ENCODE measurements at places on chromosomes 3 and 15.

- no peak for DNase-seq
Measured at GRCh38 chr15:35690698-35691116, 144.7 kb upstream of the DPH6 start.

DNA sequence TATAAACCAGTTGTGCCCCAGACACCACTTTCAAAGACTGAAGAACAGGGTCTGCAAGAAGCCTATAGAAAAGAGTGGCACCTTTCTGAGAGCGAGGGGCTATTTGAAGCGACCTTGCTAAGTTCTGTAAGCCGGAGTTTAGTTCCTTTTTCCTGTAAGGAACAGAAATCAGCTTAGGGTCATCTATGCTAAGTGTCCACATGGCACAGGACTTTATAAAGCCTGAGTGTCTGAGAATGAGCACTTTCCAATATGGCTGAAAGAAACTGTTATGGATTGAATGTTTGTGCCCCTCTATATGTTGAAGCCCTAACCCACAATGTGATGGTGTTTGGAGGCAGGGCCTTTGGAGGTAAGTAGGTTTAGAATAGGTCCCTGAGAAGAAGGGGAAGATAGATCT lies 4.0 kb upstream of the A4GNT start:
- no peak for DNase-seq

DNA sequence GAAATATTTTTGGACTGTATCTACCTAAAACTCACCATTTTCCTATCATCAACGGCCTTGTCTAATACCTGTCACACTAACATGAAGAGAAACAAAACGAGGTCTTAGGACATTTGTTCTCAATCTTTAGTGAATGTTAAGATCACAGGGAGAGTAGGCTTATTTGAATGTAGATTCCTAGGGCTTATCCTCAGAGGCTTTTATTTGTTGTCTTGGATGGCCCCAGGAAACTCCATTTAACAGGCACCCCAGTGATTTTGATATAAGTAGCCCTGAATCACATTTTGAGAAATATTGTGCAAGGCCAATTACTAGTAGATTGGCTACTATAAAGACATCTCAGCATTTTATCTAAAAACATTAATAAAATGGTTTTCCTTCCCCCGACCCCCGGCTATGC lies 367.4 kb downstream of the GAP43 start:
- no peak for DNase-seq

DNA sequence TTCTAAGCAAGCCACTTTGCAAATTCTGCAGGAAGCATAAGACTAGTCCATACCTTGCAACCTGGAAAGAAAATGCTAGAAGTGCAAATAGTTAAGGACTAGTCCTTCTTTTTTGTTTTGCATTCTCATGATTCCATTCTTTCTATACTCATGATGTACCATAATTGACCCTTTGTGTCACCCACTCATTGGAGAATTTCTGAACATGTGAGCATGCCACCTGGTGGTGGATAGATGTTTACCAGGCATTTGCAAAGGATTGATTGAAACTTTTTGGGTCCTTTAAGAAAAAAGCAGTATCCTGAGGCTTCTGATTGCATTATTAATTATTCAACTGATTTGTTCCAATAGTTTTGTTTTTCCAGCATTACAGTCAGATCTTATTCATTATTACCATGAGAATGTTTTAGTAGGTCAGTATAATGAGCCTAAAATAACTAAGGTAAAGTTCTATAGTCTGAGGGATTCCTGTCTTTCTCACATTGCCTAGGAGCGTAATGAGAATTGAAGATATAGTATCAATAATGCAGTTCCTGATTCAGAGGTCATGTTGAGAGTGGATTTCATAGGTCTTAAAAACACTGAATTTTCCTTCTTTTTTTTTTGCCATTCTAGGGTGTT lies 20.2 kb upstream of the DIPK2A start:
- DNase-seq, result peak; percentile 9

GRCh38 chr3:97821287-97821773 lies 481 bp upstream of the CRYBG3 start:
- DNase-seq, result peak; percentile 46

- no peak for DNase-seq
Measured at GRCh38 chr15:70220490-70221096, 122.9 kb upstream of the TLE3 start.

DNA sequence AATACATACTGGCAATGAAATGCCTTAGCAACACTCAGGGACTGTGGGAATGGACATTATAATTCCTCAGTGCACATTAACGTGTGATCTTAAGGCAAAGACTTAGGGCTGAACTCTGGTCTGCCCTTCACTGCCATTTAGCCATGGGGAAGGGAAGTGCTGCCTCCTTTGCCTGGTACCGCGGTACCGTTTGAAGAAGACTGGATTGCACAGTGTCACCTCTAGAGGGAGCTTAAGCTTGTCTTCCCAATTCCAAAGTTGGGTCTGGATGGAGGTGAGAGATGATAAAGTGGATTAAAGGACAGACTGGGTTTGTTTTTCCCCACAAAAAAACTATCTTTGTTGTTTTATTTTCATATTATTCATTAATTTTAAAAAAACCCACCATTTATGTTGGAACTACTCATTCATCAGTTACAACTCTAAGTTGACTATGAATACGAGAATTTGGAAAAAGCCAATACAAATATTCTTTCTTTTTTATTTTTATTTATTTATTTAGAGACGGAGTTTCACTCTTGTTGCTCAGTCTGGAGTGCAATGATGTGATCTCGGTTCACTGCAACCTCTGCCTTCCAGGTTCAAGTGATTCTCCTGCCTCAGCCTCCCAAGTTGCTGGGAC lies 60.0 kb upstream of the SYN2 start:
- peak; percentile 67 for DNase-seq

DNA sequence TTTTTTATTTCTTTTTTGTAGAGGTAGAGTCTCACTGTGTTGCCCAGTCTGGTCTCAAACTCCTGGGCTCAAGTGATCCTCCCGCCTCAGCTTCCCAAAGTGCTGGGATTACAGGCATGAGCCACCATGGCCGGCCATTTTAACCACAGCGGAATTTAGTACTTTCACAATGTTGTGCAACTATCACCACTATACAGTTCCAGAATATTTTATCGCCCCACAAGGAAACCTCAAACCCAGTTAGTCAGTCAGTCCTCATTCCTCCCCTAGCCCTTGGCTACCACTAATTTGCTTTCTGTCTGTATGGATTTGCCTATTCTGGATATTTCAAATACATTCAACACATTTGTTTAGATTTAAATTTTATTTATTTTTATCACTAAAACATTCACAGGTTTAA lies 15.5 kb upstream of the HOMER2 start:
- DNase-seq, result no peak

DNA sequence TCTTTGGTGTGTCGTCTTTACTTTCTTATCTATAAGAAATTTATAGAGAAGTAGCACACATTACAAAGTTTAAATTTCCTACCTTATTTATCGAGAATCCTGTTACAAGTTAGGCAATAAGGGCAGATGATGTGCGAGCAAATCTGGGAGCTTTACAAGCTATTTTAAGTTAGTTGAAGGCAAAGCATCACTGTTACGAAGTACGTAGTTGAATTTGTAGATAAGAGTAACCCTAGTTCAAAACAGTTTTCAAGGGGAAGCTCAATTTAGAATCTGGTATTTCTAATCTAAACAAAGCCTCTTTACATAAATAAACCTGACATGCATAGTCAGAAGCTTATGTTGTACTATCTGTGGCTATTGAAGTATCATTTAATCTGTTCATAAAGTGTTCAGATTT lies 8.4 kb downstream of the KBTBD8 start:
- DNase-seq, result no peak

GRCh38 chr3:30225021-30225420 lies 381.4 kb upstream of the TGFBR2 start:
- no peak for DNase-seq

DNA sequence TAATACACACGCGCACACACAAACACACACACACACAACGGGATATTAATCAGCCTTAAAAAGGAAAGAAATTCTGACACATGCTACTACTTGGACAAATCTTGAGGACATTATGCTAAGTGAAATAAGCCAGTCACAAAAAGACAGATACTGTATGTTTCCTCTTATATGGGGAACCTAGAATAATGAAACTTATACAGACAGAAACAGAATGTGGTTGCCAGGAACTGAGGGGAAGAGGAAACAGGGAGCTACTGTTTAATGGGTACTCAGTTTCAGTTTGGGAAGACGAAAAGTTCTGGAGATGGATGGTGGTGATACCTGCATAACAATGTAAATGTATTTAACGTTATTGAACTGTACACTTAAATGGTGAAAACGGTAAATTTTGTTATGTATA lies 20.2 kb downstream of the ICE2 start:
- no peak for DNase-seq

DNA sequence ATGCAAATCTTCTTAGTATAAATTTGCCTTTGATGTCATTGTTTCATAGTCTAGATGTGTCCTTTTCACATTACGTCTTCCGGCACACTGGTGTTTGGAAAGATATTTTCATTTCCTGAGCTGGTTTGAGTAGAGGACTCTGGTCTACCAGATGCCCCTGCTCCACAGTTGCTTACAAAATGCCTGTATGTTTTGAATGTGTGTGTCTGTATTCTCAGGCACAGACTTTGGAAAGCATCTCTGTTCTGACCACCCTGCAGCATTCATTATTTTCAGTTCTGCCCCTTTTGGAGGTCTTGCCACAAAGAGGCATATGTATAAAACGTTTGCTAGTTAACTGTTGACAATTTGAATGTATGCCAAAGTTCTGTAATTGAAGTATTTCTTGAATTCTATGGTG lies 236.0 kb upstream of the GOLIM4 start:
- DNase-seq, result no peak

GRCh38 chr15:37733628-37734027 lies 200.8 kb upstream of the TMCO5A start:
- DNase-seq, result no peak

- peak; percentile 9 for DNase-seq
Measured at GRCh38 chr3:158532099-158532734, 38.8 kb upstream of the MLF1 start.

DNA sequence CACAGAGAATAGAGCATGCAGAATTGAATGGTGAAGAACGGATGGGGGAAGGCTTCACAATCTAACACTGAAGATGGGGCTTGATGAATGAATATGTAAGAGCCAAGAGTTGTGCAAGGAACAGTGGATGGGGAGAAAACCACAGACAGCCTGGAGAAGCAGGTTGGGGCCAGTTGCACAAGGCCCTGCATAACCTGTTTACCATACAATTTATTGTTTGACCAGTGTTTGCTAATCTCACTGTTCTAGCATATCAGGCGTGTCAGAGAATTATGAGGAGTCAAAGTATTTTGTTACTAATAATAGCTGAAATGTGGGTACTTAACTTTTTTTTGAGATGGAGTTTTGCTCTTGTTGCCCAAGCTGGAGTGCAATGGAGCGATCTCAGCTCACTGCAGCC lies 36.4 kb downstream of the LINS1 start:
- no peak for DNase-seq

GRCh38 chr3:187963677-187964385 lies 190.1 kb upstream of the LPP start:
- no peak for DNase-seq

GRCh38 chr3:156859578-156859977 lies 33.4 kb downstream of the LEKR1 start:
- DNase-seq, result no peak

- DNase-seq, result no peak
Measured at GRCh38 chr3:197491923-197492664, 63.7 kb downstream of the BDH1 start.

- no peak for DNase-seq
Measured at GRCh38 chr3:182172534-182172933, 460.8 kb downstream of the SOX2 start.

DNA sequence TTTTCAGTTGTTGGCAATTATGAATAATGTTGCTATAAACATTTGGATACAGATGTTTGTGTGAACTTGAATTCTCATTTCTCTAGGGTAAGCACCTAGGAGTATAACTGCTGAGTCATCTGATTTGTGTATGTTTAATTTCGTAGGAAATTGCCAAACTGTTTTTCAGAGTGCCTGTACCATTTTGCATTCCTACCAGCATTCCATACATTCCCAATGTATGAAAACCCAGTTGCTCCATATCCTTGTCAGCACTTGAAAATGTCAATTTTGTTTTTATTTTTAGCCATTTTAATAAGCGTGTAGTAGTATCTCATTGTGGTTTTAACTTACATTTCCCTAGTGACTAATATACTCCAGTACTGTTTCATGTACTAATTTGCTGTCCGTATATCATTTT lies 98.5 kb upstream of the TSC22D2 start:
- DNase-seq, result no peak

- no peak for DNase-seq
Measured at GRCh38 chr3:138241061-138241460, 54.0 kb downstream of the ARMC8 start.

GRCh38 chr15:68507447-68507846 lies 71.3 kb upstream of the CORO2B start:
- DNase-seq, result no peak

DNA sequence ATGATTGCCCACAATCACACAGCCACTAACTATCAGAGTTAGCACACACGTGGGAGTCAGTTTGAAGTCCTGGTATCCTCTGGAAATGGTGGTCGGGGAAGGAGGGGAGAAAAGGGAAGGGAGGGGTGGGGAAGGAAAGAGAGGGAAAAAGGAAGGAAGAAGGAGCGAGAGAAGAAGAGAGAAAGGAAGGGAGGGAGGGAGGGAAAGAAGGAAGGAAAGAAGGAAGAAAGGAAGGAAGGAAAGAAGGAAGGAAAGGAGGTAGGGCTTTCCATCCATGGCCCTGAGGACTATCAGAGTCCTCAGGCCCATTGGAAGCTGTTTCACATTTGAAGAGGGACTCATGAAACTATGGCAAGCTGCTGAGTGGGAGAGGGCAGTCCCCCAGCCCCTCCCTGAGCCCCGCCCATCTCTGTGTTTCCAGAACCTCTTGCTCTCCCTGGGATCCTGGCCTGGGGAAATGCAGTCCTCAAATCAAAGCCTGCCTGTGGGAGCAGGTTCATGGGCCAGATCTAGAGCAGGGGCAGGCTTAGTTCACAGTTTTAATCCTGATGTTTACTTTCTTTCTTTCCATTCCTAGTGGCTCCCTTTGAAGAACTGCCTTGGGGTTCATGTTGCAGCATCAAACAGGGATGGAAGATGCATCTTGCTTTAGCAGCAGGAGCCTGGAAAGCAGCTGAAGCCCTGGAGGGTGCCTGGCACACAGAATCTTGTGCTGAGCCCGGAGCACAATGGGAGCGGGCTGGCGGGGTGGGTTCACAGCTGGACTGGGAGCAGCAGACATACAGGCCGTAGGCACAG lies 66.1 kb upstream of the GLCE start:
- no peak for DNase-seq

- no peak for DNase-seq
Measured at GRCh38 chr3:183984749-183985729, 32.6 kb downstream of the ABCC5 start.

GRCh38 chr15:88705769-88706165 lies 67.0 kb downstream of the ISG20 start:
- no peak for DNase-seq

GRCh38 chr15:29566914-29567313 lies 255.4 kb downstream of the TJP1 start:
- no peak for DNase-seq
